ENCODE measurements at places on chromosomes 4 and X.

- no peak for DNase-seq
Measured at GRCh38 chr4:8547912-8548730, 32.1 kb upstream of the GPR78 start.

DNA sequence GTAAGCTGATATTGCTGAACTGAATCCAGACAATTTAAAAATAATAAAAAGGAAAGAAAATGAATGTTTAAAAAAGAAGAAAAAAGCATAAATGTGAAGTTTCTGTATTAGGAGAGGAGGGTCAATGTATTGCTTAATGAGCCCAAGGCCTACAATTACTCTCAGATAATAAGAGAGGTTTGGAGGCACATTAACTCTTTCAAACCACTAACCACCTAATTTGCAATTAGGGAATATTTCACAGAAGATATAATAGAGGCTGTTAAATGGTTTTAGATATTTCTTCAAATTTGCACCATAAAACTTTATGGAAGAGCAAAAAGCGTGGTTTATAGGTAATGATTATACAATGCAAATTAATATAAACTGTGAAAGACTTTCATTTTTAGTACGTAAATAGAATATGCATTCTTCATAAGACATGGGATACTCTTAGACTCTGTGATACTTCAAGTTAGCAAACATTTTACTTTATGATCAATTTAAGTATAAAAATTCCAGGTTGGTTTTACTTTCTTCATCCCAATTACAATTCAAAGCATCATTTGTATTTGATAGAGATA is 364.2 kb upstream of the GALNTL6 start:
- no peak for DNase-seq

DNA sequence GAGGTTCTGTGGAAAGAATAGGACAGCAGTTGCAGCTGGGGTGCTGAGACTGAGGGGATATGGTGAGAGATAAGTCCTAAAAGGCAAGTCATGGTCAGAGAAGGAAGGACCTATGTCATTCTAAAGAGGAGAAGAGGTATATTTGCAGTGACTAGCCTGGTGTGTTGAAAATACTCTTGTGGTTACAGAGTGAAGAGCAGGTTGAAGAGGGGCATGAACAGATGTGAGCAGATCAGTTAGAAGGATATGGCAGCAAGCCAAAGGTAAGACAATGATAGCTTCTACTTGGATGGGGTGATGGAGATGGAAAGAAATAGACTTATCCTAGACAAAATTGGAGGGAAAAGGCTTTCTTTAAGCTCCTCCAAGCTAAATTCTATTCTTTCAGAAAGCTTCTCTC is 469.8 kb upstream of the CPEB2 start:
- DNase-seq: no peak

GRCh38 chr4:2071252-2071911 is 12.3 kb downstream of the NAT8L start:
- DNase-seq: no peak

Data from activated CD8-positive, alpha-beta memory T cell treated with anti-CD3 and anti-CD28 coated beads for 4 hours (primary cell).